Fibroblast of skin of right biceps (primary cell): ENCODE measurements at places on chromosomes 5 and 9.

GRCh38 chr9:75238311-75238976 lies 150.1 kb downstream of the OSTF1 start:
- peak; percentile 31 for DNase-seq

DNA sequence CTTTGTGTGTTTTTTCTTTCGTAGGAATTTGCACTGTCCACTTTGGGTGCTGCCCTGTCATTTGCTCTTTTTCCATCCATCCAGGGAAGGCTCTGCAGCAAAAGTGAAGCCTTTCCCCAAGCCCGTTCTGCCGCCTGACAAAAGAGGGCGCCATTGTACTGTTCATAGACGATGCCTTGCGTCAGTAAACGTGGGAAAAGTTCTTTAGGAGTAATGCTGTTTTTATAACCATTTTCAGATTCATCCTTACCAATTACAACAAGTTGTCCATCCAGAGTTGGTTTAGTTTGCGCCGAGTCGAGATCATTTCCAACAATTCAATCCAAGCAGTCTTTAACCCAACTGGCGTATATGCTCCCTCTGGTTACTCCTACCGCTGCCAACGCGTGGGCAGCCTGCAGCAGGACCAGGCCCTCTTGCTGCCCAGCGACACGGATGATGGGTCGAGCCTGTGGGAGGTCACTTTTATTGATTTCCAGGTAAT lies 34.3 kb upstream of the RPS23 start:
- DNase-seq: peak; percentile 80

DNA sequence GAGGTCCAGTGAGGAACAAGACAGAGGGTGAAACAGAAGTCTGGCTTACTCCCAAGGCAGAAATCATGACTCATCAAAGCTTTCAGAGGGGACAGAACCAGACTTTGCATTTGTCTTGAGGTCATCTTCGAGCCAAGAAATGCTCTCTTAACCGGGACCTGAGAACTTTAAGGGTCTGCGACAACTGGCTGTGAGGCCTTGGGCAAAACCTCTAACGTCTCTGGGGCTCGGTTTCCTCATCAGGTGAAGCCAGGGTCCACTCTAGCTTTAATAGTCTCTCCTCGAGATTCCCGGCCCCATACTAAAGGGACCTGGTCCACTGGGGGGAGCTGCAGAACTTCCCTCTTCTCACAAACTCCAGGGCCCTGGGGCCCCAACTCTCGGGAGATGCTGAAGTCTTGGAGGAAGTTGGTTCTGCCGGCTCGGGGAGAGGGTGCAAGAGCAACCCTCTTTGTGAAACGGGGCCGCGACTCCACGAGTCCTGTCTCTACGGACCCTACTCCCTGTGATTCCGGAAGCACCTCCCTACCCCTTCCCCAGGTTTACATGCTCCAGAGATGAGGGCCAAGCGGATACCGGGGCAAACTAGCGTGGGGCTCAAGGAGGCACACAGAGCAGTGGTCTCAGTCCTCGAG lies 2.6 kb downstream of the GLIS3 start:
- DNase-seq: peak; percentile 93

- DNase-seq: no peak
Observed at GRCh38 chr5:9537223-9538141, 8.4 kb downstream of the SEMA5A start.

- peak; percentile 57 for DNase-seq
Observed at GRCh38 chr5:113215401-113216060, 219.3 kb downstream of the TSSK1B start.

DNA sequence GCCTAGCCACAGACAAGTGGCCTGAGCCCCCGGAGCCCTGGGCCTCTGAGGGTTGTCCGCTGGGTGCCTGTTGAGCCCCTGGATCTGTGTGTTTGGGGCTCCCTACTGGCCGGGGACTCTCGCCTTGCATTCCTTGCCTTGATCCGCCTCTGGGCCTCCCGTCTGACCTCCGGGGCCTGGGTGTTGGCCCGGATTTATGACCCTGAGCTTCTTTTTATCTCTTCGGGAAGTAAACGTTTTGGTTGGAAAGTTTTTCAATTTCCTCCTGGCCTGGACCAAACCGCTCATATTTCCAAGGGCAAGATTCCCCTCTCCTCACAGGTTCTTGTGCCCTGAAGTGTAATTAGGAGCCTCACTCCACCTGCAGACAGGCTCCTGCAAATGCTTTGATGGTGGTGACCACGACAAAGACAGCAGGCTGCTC lies 69.3 kb upstream of the EGFLAM start:
- DNase-seq: no peak

DNA sequence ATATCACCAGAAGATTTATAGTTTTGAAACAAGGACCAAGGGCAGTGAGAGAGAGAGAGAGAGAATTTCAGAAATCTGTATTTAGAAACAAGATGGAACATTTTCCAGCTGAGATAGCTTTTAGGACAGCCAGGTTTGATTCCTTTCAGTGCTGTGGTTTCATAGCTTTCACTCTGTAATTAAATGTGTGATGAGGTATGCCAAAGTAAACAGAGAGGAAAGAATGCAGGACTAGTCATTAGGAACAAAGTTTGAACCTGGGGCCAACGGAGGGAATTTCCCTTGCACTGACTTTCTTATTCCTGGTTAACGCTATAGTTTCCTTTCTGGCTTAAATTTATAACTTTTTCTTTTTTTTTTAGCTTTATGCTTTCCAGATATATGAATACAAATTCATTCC lies 10.0 kb upstream of the CCL28 start:
- DNase-seq: peak; percentile 44

GRCh38 chr9:7490317-7491108 lies 309.1 kb downstream of the DMAC1 start:
- DNase-seq: no peak

DNA sequence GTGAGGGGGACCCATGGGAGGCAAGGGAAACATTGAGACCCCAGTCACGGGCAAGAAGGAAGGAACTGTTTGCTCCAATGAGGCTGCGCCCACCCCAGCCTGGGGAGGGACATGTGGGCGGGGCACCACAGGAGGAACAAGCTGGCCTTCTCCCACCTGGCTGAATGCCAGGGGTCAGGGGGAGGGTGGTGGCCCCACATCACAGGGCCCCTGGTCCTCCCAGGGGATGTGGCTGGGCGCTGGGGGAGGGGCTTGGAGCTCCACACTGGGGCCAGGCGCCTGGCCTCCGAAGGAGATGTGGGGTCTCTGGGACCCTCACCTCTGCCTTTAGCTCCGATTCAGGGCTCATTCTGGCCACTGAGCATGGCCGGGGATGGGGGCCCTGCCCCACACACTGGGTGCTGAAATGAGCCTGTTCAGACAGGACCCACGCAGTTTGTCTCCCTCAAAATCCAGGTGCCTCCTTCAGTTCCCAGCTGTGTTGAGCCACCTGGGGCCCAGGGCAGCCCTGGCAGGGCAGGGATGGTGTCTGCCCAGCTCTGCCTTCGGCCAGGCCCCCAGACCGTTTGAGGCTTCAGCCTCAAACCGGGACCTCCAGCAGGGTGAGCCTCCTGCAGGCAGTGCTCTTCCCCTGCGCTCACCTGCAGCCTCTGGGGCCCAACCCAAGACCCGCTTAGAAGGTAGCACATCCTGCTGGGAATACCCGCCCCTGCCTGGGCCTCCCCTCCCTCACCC lies 33.2 kb upstream of the NOTCH1 start:
- DNase-seq: no peak

GRCh38 chr9:650362-650761 lies 191.1 kb upstream of the DMRT1 start:
- DNase-seq: no peak

GRCh38 chr9:23829580-23830475 lies 3.8 kb upstream of the ELAVL2 start:
- peak; percentile 45 for DNase-seq

DNA sequence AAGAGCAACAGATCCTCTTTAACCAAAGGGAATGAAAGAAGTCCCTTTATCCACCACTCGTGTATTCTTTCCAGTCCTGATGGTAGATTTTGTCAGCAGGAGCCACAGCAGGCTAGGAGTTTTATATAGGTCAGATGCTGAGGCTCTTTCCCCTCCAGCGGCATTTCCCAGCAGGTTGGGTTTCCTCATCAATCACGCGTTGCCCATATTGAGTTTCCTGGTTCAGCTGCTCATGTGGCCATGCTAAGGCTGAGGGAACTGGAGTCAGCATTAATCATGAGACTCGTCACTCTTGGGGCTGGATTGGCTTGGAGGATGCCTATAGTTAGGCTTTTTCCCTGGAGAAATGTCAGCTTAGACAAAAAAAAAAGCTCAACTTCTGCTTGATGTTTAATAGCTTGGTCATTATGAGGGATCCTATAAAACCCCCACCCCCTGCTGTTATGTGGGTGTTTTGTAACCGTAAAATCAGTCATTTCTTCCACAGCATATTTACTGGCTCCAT lies 193.4 kb upstream of the GAS1 start:
- DNase-seq: peak; percentile 72

DNA sequence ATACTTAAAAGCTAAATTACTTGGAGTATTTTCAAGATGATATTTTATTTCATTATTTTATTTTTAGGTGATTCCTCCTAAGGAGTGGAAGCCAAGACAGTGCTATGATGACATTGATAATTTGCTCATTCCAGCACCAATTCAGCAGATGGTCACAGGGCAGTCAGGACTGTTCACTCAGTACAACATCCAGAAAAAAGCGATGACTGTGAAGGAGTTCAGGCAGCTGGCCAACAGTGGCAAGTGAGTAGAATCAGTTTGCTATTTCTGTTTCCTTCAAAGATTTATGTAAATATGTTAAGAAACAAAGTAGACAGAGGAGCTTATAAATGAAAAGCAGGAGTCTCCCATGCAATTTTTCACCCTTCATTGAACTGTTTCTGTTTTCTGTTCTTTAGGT lies 47.8 kb downstream of the KDM4C start:
- peak; percentile 35 for DNase-seq

GRCh38 chr9:71752352-71752751 lies 16.0 kb downstream of the CEMIP2 start:
- DNase-seq: no peak

DNA sequence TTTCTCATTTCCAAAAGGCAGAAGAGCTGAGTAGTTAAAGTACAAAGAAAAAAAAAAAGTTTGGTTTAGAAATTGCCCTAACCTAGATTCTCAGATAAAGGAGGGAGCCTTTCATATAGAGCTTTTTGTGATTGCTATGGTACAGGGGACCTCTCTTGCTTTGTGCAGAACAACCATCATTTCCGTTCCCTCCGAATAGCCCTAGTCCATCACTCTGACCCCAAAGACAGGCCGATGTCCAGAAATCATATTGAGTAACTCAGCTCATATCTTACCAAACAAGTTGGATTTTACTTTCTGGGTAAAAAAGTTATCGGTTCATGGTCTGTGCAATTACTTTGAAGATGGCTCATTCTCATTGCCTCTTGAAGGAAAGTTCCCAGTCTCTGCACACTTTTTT lies 36.7 kb upstream of the COL15A1 start:
- no peak for DNase-seq

DNA sequence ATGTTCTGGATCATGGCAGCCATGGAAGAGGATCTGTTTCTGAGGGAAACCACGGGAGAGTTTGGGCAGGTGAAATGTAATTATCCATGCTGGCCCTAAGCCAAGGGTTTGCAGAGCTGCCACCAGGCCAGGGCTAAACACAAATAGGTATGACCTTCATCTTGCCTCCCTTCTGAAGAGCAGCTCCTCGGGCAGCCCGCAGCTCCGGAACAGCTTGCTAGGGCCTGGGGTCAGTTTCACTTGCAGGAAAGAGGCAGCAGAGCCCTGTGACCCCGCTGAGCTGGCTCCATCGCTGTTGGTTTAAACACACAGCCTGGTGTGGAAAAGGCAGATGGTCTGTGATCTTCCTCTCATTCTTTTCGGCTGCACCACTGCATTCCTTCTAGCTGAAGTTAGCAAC lies 141.4 kb downstream of the TMEM38B start:
- no peak for DNase-seq

GRCh38 chr9:37449862-37450632 lies 15.2 kb downstream of the ZBTB5 start:
- no peak for DNase-seq

DNA sequence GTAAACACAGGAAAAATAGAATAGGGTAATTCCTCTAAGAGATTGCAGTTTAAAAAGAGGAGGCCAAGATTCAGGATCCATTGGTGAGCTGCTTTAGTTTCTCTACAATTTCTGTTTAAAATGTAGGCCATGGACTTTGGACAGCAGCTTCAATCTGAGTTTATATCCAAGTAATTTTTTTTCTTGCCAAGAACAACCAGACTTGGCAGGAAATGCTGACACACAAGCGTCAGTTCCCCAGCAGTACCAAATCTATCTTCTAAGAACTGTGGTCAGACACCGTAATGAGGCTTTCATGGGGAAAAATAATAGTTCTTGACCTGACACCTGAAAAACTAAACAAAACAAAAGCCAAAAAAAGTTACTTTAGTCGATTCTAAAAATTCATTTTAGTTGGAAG lies 528.8 kb downstream of the CSNK1G3 start:
- DNase-seq: peak; percentile 52

- DNase-seq: no peak
Observed at GRCh38 chr5:116358911-116359418, 215.7 kb downstream of the SEMA6A start.

DNA sequence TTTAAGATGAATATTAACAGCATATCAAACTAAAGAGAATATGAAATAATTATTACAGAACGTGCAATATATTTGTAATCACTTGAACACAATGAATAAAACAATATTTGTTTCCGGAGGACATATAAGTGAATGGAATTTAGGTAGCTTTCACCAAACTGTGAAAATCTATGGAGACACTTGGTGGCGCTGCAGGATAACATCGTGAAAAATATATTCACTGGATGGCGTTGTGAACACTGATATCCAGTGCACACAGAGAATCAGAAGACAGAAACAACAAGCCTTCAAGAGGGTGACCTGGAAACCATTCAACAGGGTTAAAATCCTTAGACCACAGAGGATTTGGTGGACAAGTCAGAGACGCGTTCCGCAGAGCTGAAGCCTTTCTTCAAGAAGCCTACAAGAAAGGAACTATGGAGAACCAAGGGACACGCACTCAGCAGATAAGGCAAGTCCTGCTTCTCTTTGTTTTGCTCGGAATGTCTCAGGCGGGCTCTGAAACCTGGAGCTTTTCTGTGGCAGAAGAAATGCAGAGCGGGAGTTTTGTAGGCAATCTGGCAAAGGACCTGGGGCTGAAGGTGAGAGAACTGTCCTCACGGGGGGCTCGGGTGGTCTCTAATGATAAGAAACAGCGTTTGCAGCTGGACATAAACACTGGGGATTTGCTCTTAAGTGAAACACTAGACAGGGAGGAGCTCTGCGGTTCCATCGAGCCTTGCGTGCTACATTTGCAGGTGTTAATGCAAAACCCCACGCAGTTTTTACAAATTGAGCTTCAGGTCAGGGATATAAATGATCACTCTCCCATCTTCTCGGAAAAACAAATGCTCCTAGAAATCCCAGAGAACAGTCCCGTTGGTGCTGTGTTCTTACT lies at the start of gene PCDHB11:
TSS of gene PCDHB11 (plus strand) at position 269 of the 877 bp plus-strand sequence. CDS start at position 417, 148 bp downstream.
- no peak for DNase-seq

GRCh38 chr5:16178745-16179372 lies 732 bp downstream of the MARCHF11 start:
- DNase-seq: peak; percentile 64

DNA sequence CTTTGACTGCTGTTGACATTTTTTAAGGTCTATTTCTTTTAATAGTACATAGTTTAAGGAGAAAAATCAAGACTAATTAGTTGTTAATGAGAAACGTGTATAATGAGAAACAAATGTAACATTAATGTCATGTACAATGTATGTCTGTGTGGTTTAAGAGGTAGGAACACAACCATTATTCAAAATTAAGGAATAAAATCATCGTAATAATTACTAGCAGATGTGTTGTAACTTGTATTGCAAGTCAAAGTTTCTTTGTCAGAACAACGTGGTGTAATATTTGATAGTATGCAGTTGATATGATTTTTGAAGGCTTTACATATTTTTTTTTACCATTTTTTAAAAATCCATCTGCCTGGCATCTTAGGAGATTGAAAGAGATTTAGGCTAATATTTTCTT lies 120.2 kb upstream of the ARRDC3 start:
- DNase-seq: no peak

- DNase-seq: no peak
Observed at GRCh38 chr5:999032-999501, 9.5 kb upstream of the NKD2 start.
